AG10803 (cell line): ENCODE measurements at places on chromosomes 6 and 20.

GRCh38 chr6:24419526-24419925, 16.8 kb downstream of the MRS2 start:
- DNase-seq: no peak

- DNase-seq: no peak
Observed at GRCh38 chr6:165725201-165725600, 62.2 kb upstream of the PDE10A start.

GRCh38 chr6:122789182-122790027, at the start of gene SMPDL3A:
Gene SMPDL3A (plus strand): TSS chr6:122789258. CDS start chr6:122789347, 89 bp downstream.
- peak; percentile 78 for DNase-seq

- DNase-seq: no peak
Observed at GRCh38 chr20:33169176-33169794, 1.3 kb downstream of the BPIFA2 start.

DNA sequence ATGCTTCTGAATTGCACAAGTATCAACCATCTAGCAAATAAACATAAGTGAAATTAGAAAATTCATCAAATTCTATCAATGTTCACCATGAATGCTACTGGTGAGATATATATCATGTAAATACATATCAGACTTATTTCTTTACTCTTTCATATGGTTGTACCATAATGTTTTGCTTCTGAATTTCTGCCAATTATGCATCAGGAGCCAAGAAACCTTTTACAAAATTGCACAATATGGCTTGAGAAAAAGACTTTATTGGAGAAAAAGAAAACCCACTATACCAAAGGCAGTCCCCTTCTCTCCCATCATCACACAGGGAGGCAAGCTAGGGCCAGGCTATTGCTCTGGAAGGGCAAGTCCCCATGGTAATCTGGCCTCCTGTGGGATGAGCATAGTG, 402.6 kb downstream of the C6orf118 start:
- DNase-seq: no peak

GRCh38 chr6:127834136-127834535, 66.7 kb downstream of the THEMIS start:
- no peak for DNase-seq

DNA sequence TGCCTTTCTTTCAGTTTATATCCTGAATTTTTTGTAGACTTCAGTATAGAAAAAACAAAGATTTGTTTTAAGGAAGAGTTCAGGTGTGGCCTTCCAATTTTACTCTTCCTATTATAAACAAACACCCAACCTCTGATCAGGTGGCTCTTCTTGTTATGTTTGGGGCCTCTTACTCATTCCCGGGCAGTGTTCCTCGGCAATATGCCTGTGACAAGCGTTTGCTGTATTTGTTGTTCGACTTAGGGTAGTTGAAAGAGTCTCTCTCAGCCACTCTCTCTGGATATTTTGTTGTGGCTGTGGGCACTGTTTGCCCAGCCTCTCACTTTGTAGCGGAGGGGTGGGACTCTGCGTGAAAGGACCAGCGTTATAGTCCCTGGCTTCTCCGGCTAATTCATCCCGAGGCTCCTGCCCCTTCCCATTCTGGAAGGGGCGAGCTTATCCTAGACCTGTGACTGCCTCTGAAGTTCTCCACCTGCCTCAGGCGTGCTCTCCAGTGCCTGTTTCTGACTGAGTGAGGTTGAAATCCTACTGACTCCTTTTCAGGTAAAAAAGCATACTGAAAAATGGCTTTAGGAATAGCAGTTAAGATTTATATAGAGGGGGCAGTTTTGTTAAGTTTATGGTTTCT, 97.4 kb downstream of the PLCB4 start:
- DNase-seq: no peak

GRCh38 chr20:53654932-53655624, 61.4 kb upstream of the ZNF217 start:
- no peak for DNase-seq

- no peak for DNase-seq
Observed at GRCh38 chr6:104940238-104940892, 16.5 kb upstream of the LIN28B start.

- no peak for DNase-seq
Observed at GRCh38 chr20:22491194-22491505, 93.2 kb downstream of the FOXA2 start.

DNA sequence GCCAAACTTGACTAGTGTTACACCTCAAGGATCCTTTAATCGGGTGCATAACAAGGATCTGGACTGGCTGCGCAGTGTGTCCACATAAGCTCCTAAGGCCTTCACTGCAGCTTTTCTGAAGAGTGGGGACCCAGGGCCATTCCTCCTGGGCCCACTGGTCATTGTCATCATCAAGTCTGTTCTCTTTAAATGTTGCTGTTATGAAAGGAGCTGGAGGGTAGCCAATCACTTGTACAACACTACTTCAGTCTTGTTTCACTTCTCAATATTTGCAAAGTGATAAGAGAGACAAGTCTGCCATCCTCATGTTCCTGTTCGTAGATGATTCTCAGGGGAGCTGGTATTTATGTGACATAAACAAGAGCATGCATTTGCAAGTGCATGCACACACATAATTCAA, 149.8 kb downstream of the SYNDIG1 start:
- no peak for DNase-seq

DNA sequence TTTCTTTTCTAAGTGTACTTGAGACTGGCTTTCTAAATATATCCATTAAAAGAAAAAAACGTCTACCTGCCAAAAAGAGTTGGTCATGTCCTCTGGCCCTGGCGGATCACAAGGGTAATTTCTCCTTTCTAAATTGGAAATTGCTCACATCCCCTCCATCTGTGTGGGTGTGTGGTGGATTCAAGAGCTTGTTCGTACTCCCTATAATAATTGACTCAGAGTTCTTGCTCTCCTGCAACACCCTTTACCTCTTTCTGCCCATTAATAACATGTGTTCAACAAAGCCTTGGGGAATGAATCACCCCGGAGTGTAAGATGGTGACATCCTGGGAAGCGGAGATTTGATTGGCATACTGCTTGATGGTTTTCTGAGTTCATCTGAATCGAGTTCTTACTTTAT, 263.8 kb downstream of the ALDH8A1 start:
- DNase-seq: peak; percentile 25

GRCh38 chr6:104607501-104607900, 252.2 kb downstream of the HACE1 start:
- no peak for DNase-seq

DNA sequence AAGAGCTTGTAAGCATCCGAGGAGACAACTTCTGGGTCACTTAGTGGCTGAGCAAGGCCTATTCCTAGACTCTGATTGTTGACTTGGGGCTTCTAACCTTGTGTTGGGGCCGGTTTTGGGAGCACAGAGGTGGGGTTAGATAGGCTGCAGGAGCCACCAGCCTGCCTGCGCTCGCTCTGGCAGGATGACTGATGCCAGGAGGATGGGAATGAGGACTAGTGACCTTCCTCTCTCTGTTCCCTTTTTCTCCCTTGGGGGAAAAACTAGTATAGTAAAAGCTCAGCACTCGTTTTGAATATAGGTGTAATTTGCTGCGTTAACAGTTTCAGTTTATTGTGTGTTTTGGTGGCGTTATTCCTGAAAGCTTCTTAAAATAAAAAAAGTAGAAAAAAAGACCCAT, 141.5 kb downstream of the ARID1B start:
- DNase-seq: no peak

DNA sequence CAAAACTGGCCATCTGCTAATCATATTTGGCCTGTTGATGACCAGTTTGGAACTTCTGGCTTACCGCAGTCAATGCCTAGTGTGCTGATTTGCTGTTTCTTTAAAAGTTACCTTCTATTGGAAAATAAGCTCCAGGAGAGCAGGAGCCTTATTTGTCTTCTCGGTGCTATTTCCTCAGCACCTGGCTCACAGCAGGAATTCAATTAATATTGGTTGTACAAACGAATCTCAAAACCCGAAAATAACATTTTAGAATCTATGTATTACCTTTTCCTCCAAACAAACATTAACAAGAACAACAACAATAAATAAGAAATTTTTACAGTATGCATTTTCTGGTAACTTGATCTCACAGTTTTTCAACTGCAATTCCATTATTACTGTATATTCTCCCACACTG, 1080.7 kb upstream of the MAP3K7 start:
- DNase-seq: no peak

GRCh38 chr20:44656448-44656847, 4.9 kb upstream of the ADA start:
- no peak for DNase-seq

GRCh38 chr6:41524634-41525011, 21.6 kb upstream of the FOXP4 start:
- DNase-seq: no peak

DNA sequence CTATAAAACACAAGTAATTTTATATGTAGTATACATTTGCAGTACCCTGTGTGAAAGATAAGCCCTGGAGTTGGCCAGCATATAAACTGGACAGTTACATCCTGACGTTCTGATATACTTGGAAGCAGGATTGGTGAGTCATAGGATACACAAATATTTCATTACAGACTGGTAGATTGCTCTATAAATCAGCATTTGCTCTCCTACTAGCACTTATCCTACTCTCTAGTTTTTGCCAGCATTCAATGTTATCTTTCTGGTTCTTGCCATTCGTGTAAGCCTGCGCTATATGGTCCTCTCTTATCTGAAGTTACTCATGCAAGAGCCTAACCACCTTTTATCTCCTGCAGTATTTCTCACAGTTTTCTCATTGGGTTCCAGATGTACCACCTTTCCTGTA, 680.2 kb upstream of the MMS22L start:
- DNase-seq: no peak

GRCh38 chr6:168858926-168859325, 394.7 kb downstream of the THBS2 start:
- no peak for DNase-seq

DNA sequence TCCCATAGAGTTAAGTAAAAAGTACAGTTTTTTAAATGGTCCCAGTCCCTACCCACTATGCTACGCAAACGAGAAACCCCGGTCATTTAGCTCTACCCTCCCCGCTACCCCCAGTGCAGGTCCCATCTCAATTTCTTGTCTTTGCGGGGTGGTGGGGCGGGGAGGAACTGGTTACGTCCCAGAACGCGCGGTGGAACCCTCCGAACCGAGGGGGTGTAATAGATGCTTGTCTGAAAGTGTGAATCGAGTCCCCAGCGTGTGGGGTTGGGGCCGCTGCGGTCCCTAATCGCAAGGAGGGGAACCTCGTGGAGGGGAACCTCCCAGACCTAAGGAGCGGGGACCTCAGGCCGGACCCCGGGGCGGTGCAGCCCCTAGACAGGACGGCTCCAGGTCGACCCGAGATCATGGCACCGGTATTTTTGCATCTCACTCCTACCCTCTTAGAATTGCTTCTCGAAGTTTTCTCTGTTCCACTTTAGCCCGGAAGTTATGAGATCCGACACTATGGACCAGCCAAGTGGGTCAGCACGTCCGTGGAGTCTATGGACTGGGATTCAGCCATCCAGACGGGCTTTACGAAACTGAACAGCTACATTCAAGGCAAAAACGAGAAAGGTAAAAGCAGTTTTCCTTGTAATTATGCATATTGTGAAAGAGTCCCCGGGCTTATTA, 779 bp downstream of the HEBP2 start:
- DNase-seq: no peak

- no peak for DNase-seq
Observed at GRCh38 chr20:62878244-62879038, 16.8 kb upstream of the TCFL5 start.

- DNase-seq: peak; percentile 80
Observed at GRCh38 chr6:111743862-111744692, 129.2 kb downstream of the FYN start.

DNA sequence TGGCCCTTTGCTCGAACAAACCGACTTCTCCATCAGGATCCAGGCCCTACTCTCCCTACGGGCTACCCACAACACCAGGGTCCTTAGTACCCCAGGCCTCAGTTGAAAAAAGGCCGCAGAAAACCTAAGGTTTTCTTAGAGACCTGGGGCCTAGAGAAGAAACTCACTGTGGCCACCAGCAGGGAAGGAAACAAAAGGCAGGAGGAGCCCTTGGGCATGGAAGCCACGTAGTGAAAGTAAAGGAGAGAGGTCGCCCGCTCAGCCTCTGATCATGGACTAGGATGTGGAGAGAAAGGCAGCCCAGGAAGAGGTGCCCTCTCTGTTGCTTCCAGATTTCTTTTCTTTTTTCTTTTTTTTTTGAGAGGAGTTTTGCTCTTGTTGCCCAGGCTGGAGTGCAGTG, 31.5 kb downstream of the CPNE5 start:
- DNase-seq: no peak

DNA sequence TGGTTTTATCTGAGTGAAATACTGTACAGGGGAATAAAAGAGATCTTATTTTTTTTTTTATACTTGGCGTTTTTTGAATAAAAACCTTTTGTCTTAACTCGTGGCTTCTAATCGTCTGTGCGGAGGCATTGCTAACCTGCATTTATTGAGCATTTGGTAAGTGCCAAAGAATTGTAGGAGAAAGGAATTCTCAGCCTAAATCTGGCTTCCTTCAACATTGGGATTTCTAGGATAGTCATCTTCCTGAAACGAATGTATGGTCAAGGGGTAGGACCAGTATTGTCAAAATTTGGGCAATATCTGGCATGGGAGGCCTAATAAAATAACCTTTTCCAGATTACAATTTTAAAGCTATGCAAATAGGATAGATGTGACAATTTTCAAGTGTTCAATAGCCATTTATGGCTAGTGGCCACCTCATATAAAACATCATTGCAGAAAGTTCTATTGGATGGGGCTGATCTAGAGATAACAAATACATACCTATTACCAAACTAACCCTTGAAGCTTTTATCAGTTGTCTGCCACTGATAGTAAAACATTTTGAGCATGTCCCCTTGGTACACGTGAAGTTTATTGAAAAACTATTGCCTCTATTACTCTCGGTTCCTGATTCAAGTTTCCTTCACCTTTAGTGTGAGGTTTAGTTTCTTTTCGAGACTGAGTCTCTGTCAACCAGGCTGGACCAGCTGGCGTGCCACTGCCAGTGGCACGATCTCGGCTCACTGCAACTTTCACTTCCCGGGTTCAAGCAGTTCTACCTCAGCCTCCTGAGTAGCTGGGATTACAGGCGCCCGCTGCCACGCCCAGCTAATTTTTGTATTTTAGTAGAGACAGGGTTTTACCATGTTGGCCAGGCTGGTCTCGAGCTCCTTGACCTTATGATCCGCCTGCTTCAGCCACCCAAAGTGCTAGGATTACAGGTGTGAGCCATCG, 5.6 kb downstream of the PIM1 start:
- DNase-seq: no peak

DNA sequence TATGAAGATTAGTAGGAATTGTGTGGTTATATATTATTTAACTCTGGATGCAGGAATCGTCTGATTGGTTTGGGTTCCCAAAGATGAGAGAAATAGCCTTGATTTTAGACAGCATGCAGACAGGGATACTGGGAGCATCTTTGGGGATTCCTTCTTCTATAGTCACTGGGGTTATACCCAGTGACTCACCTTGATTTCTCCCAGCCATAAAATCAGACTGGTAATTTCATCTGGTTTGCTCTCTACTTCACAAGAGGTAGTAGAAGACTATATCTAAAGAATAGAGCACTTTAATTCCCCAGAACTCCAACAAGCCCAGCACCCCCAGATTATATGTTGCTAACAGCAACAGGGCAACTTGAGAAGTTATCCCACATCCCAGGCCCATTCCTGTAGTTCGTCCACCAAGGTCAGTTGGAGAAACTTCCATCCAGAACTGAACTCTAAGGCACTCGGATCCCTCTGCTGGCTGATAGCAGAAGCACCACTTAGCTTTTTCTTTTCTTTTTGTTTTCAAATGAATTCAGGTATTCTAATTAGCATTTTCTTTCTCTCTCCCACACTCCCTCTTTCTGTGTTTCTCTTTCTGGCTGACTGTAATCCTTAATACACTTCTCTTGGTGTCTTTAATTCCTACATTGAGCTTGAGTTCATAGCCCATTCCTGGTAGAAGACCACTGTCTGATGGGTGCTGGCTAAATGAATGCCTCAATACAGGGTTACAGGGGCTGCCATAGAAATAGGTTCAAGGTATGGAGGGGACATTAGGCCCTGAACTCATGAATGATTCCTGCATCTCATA, 20.4 kb upstream of the EFHC1 start:
- peak; percentile 68 for DNase-seq
